Activated T-cell treated with anti-CD3 and anti-CD28 coated beads, Interleukin-2, amount 50 U/mL, for 72 hours (primary cell): ENCODE measurements at places on chromosomes 11 and 22.

- no peak for DNase-seq
These were observed 23.6 kb downstream of the JRKL start for GRCh38 chr11:96413408-96413807.

DNA sequence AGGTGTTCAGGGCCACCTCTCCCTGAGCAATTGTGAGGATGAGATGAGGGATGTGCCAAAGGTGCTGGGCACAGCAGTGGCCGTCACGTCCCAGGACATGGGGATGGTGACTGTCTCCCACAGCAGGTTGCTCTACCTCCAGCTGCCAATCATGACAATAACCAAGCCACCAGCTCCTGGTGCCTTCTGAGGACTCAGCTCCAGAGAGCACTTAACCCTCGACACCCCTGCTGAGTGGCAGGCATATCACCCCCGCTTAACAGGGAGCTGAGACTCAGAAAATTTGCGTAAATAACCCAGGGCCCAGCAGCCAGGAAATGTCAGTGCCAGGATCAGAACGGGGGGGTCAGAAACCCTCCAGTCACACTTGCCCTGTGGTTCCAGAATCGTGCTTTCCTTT is 8.4 kb upstream of the PNPLA5 start:
- DNase-seq, result no peak

DNA sequence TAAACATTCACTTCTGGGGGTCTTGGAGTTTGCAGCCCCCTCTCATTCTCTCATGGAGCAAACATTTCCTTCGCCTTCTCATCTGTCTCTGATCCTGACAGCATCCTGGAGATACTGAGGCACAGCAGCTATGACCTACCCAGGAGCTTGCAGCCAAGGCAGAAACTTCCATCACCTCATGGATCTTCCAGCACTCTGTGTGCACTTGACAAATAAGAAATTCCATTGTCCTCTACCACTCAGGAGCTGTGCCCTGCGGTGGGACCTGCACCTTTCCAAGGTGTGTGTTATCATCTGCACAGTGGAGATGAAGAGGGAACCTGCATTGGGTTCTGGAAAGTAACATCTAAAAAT is 49.1 kb downstream of the GGTLC2 start:
- DNase-seq, result no peak

DNA sequence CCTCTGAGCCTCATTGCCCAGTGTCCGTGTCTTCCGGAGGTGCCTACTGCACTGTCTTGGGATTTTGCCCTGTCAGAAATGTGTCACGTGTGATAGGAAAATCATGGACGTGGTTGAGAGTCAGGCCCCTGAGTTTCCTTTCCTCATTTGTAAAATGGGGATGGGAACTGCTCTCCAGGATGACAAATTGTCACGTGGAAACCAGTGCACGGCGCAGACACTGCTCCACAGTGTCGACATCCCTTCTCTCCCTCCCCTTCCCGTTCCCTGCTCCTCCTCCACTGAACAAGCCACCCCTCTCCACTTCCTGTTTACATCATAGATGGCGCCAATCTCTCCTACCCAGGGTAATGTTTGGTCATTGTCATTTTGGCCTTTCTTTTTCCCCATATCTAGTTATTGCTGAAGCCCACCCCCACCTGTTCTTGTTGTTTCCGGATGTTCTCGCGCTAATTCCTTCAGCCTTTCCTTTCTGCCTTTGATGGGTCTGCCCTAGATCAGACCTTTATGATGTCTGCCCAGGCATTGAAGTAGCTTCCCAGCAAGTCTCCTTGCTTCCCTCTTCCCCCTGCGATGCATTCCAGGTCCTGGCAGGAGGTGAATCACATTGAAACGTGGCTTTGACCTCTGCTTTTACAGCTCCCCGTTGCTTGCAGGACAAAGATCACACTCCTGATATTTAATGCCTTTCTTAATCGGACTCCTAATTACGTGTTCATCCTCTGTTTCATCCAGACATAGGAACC is 91.8 kb downstream of the TBC1D22A start:
- DNase-seq, result no peak
